Eye (tissue), 1 donor: ENCODE measurements at places on chromosomes 4 and X.

GRCh38 chr4:40939856-40940255 lies 190.1 kb downstream of the NSUN7 start:
- DNase-seq: no peak

DNA sequence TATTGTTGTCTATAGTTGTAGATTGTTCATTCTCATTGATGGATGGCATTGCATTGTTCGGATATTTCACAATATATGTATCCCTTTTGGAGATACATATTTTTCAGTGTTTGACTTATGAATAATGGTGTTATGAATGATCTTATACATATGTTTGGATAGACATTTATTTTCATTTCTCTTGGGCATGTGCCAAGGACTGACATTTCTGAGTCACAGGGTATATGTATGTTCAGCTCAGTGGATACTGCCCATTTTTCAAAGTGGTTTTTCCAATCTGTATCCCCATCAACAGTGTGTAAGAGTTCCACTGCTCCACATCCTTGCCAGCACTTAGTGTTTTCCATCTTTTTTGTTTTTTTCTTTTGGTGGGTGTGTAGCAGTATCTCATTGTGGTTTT lies 45.0 kb upstream of the RAB40AL start:
- no peak for DNase-seq

- no peak for DNase-seq
Observed at GRCh38 chr4:83556006-83556707, 20.2 kb downstream of the GPAT3 start.

DNA sequence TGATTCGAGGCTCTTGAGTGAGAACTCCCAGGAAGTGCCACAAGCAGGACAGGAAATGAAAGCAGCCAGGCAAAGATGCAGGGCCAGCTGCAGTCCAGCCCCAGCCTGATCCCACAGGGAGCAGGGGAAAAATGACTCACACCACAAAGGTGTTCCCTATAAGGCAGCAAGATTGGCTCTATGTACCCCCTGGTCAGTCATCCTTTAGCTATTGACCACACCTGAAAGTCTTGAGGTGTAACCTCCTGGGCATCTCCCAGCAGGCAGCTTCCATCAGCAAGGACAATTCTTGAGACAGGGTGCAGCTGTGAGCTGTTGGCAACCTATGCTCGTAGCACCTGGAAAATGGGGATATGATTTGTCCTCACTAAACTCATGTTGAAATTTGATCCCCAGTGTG lies 27.9 kb upstream of the EXOC1L start:
- DNase-seq: no peak

GRCh38 chr4:37324546-37324945 lies 80.0 kb downstream of the NWD2 start:
- DNase-seq: no peak

DNA sequence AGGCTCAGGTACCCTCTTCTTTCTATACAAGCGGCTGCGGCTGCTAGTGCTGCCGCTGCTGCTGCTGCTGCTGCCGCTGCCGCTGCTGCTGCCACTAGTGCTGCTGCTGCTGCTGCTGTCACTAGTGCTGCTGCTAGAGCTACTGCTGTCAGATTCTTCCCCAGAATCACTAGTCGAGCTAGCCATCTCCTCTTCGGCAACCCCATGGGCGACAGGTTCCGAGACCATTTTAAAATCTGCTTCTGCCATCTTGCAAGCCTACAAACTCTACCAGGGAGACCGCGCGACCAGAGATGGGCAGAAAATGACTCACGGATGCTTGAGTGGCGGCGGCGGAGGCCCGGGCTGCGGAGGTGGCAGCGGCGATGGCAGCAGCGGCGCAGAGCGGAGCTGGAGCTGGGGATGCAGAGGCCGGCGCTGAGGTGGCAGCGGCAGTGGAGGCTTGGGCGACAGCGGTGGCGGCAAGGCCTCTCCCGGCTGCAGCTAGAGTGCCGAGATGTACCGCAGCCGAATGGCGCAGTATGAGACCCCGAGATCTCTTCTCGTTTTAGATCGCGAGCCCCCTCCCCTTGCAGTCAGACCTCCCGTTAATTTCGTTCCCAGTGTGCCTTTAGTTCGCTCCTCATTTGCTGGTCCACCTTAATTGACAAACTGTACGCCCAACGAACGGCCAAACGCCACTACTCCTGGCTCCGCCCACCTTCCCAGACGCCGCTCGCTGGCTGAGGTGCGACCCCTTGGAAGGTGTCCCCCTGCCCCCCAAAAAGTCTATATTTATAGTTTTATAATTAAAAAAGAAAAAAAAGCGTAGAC lies at the start of gene NAP1L3:
NAP1L3 (minus strand) TSS at position 523 of the 813 bp plus-strand sequence; CDS start at position 249, 274 bp downstream.
- peak; percentile 93 for DNase-seq

GRCh38 chr4:80173401-80173800 lies 23.9 kb upstream of the PRDM8 start:
- no peak for DNase-seq

DNA sequence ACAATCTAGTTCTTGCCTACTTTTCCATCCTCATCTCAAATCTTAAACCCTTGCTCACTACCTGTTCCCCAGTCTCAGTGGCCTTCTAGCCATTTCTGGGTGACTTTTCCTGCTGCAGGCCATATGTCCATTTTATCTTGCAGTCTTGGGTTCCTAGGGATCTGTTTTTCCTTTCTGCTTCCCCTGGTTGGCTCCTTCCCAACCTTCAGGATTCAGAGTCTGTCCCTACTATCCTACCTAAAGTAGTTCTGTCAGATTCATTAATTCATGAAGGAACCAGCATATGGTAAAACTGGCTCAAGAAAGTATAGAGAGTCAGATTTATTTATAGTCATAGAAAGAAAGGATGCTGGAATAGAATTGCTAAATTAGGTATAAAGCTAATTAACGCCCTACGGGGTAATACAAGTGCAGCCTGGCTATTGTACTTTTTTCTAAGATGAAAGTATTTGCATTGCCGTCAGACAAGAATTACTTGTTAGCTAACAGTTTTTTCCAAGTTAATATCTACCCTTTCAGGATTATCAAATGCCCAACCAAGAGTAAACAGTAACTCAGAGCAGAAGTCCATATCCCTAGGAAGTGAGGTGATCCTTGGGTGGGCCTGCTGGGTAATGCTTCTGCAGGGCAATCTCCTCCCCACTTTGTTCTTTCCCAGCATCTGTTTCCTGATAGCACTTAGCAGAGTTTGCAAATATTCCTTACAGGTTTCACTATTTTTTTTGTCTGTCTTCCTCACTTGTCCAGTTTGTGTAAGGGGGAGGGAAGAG lies 63.6 kb downstream of the REPS2 start:
- no peak for DNase-seq

DNA sequence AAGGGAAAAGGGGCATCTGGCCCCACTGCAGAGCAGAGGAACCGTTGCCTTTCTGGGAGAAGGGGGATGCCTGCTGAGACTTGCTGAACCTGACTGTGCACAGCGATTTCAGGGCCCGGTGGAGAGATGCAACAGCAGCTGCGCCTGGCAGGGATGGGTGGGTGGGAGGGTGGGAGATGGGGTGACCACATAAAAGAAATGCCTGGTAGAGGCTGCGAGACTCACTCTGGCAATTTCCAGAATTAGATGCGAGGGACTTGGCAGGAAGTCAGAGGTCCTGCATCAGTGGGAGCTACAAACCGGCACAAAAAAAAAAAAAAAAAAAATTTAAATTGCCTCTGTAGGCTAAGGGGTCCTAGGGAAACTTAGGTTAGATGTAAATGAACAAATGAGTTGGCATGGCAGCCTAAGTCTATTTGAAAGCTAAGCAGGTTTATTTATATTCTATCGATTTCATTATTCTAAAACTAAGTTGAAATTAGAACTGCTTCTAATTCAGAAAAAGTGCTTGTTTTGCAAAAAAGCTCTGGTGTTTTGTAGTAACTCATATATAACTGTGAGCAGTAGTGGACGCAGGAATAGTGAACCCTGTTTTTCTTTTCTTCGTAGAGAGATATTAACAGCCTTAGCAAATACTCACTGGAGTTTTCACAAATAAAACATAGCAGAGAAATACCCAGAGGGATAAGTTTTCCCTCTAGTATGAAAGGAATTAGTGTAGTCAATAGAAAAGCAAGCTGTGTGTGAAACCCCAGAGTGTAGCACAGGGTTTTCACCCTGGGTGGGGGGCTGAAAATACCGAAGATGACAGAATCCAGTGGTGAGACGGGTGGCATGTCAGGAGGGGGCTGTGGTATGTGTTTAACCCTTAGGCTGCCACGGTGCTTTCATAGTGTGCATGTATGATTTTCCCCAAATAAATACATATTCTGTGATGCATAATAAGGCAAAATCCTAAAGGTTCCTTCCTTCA lies 130.1 kb downstream of the EGF start:
- no peak for DNase-seq

- peak; percentile 25 for DNase-seq
Observed at GRCh38 chr4:10811991-10812390, 127.4 kb upstream of the CLNK start.

DNA sequence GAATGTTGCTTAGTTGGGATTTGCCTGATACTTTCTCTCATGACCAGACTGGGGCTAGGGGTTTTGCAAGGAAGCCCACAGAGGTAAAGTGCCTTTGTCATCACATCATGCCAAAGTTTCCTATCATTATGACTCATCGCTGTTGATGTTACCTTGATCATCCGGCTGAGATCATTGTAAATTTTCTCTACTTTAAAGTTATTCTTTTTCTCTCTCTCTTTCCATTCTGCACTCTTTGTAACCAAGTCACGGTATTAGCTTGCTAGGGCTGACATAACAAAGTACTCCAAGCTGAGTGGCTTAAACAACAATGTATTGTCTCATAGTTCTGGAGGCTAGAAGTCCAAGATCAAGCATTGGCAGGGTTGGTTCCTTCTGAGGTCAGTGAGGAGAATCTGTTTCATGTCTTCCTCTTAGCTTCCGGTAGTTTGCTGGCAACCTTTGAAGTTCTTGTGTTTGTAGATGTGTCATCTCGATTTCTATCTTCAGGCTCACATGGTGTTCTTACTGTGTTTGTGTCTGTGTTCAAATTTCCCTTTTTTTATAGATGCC lies 113.0 kb downstream of the DTHD1 start:
- DNase-seq: no peak

DNA sequence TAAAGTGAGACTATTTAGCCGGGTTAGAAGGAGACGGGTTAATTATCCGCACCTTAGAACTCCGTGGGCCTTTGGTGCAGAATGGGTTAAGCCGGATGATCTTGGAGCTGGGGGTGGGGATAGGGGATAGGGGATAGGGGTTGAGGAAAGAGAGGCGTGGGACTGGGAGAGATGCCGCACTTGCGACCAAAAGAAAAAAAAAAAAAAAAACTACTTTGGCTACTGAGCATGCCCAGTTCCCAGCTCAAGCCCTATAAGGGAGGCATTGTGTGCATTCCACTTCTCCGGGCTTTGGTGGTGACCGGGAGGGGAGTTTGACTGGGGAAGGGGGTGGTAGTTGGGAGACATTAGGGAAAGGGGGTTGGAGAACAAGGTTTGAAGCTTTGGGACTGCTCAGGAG lies at the start of gene SLITRK4:
SLITRK4 (minus strand) TSS at position 187 of the 400 bp plus-strand sequence. CDS start 4,993 bp downstream, outside the sequence.
- DNase-seq: no peak

DNA sequence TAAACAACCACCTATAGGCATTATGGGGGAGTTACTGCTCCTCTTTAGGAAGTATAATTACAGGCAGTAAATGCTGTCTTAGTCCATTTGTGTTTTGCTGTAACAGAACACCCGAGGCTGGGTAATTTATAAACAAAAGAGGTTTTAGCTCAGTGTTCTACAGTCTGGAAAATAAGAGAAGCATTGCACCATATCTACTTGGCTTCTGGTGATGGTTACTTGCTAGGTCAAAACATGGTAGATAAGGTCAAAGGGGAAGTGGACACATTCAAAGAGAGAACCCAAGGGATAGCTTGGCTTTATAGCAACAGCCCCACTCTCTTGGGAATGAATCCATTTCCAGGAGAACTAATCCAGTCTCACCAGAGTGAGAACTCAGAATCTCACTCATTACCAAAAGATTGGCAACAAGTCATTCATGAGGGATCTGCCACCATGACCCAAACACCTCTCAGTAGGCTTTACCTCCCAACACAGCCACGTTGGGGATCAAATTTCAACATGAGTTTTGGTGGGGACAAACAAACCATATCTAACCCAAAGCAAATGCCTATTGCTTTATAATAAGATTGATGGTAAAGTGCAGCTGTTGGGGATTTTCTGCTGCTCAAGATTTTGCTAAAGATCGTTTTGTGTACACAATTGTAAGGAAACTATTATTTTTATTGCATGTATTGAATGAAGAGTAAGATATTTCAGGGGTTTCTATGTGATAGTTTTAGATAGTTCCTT lies 32.6 kb downstream of the STAG2 start:
- DNase-seq: no peak

- no peak for DNase-seq
Observed at GRCh38 chr4:54213001-54213400, 16.1 kb upstream of the PDGFRA start.

GRCh38 chr4:186957952-186958555 lies 234.4 kb upstream of the FAT1 start:
- DNase-seq: no peak

GRCh38 chr4:8345946-8346814 lies 76.6 kb downstream of the HTRA3 start:
- no peak for DNase-seq

DNA sequence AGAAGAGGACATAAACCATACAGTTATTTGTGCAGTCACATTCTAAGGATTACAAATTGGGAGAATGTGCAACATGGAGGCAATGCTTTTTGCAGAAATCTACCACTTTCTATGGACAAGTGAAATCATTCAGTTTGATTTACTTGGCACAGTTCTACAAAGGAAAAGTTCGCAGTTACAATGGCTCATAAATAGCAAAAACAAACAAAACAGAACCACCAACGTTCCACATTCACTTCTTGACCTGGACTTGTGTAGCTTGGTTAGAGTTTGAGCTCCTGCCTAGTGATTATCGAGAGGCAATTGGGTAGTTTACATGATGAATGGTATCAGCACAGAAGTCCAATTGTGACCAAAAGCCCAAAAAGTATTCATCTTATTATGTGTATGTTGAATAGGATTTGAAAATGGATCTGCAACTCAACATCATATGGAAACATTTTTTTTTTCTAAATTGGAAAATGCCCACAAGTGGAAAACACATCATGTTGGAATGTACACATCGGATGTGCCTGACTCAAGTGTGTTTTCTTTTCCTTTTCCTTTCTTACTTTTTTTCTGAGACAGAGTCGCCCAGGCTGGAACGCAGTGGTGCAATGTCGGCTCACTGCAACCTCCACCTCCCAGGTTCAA lies 123.8 kb downstream of the LUZP4 start:
- no peak for DNase-seq

- no peak for DNase-seq
Observed at GRCh38 chr4:25801594-25801993, 61.2 kb downstream of the SEL1L3 start.

- DNase-seq: no peak
Observed at GRCh38 chrX:120014354-120015130, 62.9 kb downstream of the RHOXF2B start.
